Cardiac septum (tissue), 1 donor: ENCODE measurements at places on chromosomes 2 and 18.

DNA sequence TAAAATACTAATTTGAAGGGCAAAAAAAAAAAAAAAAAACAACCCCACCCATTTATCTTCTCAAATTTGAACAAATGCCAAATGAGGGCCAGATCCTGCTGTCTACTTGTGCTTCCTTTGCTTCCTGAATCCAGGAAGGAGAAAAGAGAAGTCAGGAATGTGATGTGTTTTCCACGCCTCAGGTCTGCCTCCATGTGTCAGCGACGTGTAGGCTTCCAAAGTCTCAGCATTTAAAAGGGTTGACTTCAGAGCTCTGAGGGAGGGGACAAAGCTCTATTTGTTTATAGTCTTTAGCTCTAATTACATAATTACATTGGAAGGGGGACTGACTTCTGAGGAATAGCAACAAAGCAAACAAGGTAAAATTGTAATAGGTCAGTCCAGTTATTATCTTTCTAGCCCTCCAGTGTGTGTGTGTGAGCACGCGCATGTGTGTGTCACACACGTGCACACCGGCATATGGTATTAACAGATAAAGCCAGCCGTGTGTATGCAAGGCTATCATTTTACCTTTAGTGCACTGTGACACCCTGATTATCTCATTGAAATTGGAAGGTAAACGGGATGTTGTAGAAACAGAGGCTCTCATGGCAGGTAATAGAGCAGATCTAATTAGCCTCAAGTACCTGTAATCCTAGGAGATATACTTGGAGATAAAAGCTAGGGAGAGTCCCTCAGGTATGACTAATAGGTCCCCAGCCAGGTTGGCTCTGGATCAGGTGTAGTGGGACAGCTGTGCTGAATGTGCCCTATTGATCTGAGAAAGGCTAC lies 911.4 kb upstream of the ZEB2 start:
- no peak for DNase-seq

DNA sequence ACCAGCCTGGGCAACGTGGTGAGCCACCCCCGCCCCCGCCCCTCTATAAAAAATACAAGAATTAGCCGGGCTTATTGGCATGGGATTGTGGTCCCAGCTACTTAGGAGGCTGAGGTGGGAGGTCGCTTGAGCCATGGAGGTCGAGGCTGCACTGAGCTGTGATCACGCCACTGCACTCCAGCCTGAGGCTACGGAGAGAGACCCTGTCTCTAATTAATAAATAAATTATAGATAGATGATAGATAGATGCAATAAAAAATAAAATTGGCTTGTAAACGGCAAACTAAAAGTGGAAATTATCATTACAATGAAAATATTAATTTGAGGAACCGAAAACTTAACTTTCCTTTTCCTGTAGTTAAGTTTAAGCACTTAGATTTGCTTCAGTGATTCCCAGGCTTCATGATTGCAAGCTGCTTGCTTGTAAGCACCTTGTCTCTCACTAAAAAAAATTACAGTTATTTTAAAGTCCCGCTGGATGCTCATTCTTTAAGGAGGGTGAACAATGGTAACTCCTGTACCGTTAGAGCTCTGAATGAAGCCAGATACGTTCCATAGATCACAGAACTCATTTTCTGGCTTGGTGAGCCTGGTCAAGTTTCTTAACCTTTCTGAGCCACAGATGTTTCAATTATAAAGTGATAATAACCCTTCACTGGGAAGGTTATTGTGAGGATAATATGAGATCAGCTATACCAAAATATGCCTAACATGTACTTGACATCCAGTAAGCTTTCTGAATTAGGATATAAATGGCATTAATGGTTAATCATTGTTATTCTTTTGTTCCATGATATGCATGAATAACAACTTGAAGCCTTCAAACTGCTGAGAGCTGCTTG lies 9.3 kb upstream of the NARS1 start:
- DNase-seq = no peak

DNA sequence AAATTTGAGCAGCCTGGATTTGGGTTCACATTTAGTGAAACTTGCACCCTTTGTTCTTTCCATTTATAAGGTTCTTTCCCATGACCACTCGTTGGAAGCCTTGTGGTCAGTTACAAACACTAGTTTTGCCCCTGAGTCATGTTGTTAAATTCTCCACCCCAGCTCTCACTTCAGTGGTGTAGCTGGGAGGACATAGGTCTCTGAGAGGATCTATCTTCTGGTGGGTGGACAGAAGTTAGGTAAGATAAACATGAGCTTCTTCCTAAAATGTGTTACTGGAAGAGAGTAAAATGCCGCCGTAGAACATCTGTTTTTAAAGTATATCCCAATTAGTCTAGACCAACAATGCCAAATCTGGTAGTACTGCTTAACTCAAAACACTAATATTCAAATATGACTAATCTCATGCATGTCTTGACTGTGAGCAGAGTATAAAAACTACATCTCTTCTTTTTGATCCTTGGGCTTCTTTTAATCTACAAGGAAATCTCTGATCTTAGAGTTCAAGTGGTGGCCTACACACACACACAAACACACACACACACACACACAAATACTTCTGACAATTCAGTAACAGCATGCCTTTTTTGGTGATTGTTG lies 162.6 kb upstream of the FN1 start:
- no peak for DNase-seq

- DNase-seq = no peak
These were observed 1.3 kb downstream of the LRRTM4 start for GRCh38 chr2:77520641-77521547.

- DNase-seq = peak; percentile 95
These were observed at the start of gene ATP5F1A for GRCh38 chr18:46097801-46098615. Gene ATP5F1A (minus strand): TSS chr18:46098296. CDS start chr18:46098231, 65 bp downstream.

GRCh38 chr2:197254776-197255530 lies 55.6 kb downstream of the ANKRD44 start:
- no peak for DNase-seq

DNA sequence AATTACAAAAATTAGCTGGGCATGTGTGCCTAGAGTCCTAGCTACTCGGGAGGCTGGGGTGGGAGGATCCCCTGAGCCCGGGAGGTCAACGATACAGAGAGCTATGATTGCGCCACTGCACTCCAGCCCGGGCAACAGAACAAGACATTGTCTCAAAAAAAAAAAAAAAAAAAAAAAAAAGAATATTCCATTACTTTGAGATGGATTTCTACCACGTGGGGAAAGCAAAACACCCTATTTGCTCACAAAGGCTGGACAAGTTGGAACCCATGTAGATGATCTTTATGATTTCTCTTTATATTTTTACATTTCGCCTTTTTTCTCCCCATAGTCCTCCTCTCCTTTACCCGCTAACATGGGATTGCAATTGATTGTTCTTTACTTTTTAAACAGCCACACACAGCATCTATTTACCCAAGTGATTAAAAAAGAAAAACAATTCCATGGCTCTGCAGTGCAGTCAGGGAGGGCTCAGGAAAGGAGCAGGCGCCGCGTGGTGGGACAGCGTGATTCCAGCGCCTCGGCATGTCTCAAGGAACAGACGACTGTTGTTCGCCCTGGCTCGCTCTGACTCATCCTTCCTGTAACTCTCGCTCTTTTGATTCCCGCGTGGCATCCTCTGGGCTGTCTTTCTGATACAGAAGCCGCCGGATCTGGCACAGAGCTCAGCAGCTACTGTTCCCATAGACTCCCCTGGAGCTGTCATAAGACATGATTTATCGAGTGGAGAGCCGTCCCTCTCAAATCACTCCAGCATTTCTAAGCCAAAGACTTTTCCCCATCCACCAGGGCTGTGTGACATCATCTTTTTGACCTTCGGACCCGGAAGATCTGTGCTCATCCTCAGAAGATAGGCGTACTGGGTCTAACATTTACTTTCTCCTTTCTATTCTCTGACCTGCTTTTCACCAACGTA lies 230.4 kb upstream of the AGAP1 start:
- peak; percentile 89 for DNase-seq

DNA sequence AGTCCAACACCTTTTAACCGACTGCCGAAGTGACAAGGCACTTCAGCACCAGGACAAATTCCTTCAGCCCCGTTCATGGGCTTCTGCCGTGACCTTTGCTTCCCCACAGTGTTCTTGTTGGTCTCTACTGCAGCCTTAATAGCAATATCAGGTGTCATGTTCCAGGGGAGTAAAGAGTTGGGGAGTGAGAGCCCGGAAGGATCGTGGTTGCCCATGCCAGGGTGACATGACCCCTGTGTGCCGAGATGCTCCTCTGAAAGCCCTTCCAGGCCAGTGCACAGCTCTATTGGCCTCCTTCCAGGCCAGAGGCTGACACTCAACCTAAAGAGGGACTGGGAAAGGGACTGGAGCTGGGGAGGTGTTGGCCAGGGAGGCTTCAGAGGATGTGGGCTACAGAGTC lies 279.2 kb downstream of the CYRIA start:
- DNase-seq = no peak

- DNase-seq = no peak
These were observed 27.3 kb upstream of the NOTO start for GRCh38 chr2:73174941-73175662.

- DNase-seq = no peak
These were observed 205.4 kb downstream of the ZNF407 start for GRCh38 chr18:74803117-74803516.

DNA sequence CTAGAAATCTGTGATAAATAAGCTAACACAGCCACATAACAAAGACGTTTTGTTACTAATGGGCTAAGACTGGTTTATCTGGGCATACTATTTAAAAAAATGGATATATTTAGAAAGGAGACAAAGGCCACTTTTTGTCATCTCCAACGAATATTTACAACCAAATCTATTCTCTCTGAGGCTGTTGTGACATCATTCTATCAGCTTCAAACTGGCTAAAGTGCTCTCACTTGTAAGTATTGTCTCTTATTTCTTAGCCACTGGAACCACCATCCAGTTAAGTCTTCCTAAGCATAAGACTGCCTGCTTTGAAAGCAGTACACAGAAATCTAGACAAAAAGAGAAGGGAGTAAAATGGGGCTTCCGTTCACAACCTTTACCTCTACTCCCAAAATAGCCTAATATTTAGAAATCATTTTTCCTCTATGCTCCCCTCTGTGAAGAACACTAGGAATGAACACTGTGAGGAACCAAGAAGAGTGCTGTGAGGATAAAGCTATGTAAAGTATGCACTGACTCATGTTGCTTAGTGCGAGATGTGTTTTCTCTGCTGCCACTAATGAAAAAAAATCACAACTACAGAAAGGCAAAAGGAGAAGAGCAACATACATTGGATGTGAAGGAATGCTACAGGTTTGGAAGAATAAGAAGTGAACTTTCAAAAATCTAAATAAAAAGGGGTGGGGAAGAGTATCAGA lies 264.1 kb downstream of the EXOC6B start:
- no peak for DNase-seq

DNA sequence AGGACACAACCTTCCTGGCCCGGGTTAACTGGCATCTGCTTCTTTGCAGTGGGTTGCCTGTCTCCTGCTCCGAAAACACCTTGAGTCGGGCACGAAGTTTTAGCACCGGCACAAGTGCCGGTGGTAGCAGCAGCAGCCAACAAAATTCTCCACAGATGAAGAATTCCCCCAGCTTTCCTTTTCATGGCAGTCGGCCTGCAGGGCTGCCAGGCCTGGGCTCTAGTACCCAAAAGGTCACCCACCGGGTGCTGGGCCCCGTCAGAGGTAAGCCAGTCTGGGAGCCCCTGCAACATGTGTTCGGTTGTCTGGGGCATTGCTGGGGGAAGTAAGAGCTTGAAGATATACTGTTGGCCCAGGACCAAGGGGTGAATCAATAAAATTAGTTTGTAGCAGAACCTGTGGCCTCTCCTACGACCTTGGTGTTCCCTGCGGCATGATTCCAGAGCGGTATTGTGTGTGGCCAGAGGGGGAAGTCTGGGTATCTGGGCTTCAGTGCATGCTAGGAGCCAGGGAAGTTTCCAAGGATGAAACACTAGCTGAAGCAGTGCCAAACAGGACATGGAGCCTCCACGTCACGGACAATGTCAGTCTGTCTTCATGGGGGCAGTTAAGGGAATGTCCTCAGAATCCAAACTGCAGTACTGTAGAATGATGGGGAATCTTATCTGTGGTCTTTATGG lies 7.8 kb downstream of the AGBL5 start:
- DNase-seq = no peak

- DNase-seq = no peak
These were observed 218.2 kb downstream of the SH3BP4 start for GRCh38 chr2:235170016-235170415.

DNA sequence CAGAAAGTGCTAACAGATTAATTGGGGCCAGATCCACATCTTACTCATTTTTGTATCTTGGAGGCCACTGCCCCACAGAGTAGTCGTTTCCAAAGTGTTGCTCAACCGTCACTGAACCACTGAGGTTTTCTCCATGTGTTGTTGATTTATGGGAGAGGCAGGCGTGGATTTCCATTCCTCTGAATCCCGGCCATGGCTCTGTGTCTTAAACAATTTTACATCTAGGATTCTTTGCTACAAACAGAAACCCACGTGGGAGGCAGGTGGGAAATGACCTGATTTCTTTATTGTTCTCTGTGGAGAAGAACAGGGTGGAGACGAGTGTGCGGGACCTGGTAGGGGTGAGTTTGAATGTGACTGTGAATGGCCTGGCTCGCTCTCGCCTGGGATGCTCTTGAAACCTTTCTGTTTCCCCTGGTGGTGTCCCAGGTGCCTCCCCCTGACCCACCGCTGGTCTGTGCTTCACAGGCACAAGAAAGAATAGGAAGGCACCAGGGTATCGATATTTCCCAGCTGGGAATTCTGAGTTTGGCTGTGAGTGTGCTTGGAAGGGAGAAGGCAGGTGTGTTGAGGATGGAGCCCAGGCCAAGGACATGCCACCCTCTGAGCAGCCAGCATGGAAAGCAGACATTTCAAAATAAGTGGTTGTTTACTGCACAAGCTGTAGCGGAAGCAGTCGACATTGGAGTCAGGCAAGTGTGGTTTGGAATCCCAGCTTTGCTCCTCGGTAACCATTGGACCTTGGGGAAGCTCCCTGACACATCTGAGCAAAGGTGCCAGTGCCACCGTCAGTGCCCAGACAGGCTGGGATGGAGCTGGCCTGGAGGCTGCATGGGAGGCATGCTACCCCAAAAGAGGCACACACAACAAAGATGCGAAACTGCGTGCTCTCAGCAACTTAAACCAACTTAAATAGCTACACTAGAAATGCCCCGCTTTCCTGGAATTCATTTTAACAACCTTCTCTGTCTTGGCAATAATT lies 50.0 kb downstream of the LPIN1 start:
- no peak for DNase-seq

DNA sequence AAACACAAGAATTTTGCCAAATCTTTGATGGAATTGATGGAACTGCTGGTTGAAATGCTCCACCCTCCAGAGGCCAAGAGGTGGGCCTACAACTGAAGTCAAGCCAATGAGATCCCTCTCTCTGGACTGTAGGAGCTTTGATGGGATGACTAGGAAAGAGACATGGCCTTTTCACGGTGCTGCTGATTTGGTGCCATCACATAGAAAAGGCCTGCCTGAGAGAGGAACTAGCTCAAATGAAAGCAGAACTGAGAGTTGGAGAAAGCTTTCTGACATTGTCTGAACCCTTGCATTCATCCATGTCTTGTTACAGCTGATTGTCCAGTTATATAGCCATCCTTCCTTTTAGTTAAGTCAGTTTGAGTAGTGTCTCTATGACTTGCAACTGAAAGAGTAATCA lies 283.8 kb upstream of the LYPD1 start:
- no peak for DNase-seq

- no peak for DNase-seq
These were observed 9.9 kb downstream of the EPHA4 start for GRCh38 chr2:221562226-221562625.

GRCh38 chr2:43026426-43027096 lies 199.8 kb downstream of the ZFP36L2 start:
- DNase-seq = no peak
